ENCODE measurements at places on chromosomes 2 and 18.

DNA sequence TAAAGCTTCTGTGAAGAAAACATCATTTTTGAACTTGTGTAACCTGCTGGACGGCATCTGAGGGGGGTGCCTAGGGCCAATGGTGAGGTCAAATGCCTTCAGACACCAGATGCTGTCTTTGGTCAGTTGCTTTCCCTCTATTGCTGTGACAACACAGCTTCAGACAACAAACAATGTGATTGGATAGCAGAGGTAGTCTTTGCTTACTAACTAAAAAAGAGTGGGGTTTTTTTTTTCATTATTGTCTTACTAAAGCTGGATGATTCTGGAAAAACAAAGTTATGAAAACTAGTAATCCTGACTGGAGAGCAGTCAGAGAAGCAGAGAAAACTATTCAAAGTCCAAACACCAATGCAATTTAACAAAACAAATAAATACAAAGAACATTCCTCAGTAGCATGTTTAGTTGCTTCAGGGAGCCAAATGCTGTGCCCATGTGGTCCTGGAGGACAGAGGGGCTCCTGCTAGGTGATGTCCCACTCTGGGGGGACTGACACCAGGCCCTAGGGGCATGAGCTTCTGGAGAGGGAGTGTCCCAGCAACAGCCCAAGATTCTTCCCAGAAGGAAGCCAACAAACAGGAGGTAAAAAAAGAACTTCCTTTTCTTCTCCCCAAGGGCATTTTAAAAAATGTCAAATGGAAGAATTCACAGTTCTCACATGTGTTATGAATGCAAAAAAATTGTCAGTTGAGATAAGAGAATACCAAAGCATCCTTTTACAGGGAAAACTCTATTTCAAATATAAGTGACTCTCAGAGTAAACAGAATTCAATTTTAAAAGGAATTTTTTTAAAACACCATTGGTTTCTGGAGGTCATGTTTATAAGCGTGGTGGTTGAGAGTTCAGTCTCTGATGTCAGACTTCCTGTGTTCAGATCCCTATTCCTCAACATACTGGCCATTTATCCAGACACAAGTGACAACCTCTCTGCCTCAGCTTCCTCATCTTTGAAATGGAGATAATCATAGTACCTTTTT, 181.1 kb upstream of the PGAP1 start:
- DNase-seq = no peak
- no peaks in the 10 kb centered on the region for H3K27me3 ChIP-seq
- no peak overlapping the region for H3K4me3 ChIP-seq
- H3K36me3 ChIP-seq = peaks cover 7% of the 10 kb centered on the region
- H3K27ac ChIP-seq = no peak overlapping the region

DNA sequence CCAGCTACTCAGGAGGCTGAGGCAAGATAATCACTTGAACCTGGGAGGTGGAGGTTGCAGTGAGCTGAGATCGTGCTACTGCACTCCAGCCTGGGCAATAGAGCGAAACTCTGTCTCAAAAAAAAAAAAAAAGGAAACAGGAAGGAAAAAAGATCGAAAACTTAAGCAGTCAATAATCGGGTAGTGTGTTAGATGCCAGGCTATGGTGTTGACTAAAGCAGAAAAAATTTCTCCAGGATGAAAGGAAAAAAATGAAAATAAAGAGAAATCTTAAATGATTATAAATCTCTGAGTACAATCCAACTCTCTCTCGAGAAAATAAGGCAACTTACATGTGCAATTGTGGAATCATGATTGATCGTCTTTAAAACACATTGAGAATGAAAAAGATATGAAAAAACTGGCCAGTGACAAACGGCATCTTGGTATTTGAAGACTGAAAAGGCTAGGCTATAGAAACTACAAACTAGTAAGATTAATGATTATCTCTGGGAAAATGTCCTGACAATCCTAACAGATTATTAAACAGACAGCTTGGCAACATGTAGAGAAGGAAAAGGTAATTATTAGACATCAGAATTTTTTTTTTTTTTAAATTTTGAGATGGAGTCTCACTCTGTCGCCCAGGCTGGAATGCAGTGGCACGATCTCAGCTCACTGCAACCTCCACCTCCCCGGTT, 16.3 kb upstream of the EPHA4 start:
- no peaks in the 10 kb centered on the region for H3K36me3 ChIP-seq
- no peak overlapping the region for H3K4me3 ChIP-seq
- DNase-seq = no peak
- H3K27ac ChIP-seq = no peak overlapping the region
- H3K27me3 ChIP-seq = no peaks in the 10 kb centered on the region
- H3K4me1 ChIP-seq = no peaks in the 10 kb centered on the region

GRCh38 chr18:75062297-75062886, 146.5 kb downstream of the PTGR3 start:
- H3K27ac ChIP-seq = no peak overlapping the region
- H3K4me3 ChIP-seq = no peak overlapping the region
- peaks cover 5% of the 10 kb centered on the region for H3K4me1 ChIP-seq
- no peak for DNase-seq

DNA sequence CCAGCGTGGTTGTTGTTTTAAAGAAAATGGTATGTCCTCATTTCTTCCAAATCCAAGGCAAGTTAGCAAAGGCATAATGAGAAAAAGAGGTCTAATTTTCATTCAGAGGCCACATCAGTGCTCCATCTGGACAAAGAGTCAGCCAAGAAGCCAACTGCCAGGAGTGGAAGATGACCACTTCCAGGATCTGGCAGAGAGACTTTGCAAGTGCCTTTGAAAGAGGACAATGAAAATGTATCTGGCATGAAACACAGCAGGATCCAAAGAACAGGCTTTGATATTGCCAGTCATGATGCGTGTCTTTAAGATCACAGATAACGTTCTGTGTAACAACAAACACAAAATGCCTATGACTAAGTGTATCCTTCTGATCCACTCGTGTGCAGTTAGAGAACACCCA, 82.8 kb downstream of the AFF3 start:
- peaks cover 14% of the 10 kb centered on the region for H3K36me3 ChIP-seq
- no peak for DNase-seq
- H3K27me3 ChIP-seq = no peaks in the 10 kb centered on the region
- no peaks in the 10 kb centered on the region for H3K4me1 ChIP-seq
- H3K4me3 ChIP-seq = no peak overlapping the region
- H3K27ac ChIP-seq = no peak overlapping the region

- H3K4me3 ChIP-seq = no peak overlapping the region
- H3K27me3 ChIP-seq = no peaks in the 10 kb centered on the region
- no peak overlapping the region for H3K27ac ChIP-seq
- no peaks in the 10 kb centered on the region for H3K36me3 ChIP-seq
- H3K4me1 ChIP-seq = no peaks in the 10 kb centered on the region
- DNase-seq = no peak
Measured at GRCh38 chr2:178295906-178296305, 101.6 kb downstream of the OSBPL6 start.

GRCh38 chr2:42238644-42239288, 69.6 kb downstream of the EML4 start:
- H3K27ac ChIP-seq = no peak overlapping the region
- no peaks in the 10 kb centered on the region for H3K27me3 ChIP-seq
- H3K4me1 ChIP-seq = peaks cover 7% of the 10 kb centered on the region
- peak; percentile 37 for DNase-seq

- no peaks in the 10 kb centered on the region for H3K36me3 ChIP-seq
- peaks cover 8% of the 10 kb centered on the region for H3K27me3 ChIP-seq
- no peak overlapping the region for H3K4me3 ChIP-seq
- H3K27ac ChIP-seq = no peak overlapping the region
- no peak for DNase-seq
Measured at GRCh38 chr18:8721716-8722115, 16.4 kb downstream of the MTCL1 start.

GRCh38 chr2:238560234-238560633, 133.5 kb downstream of the ASB1 start:
- H3K4me3 ChIP-seq = no peak overlapping the region
- H3K27me3 ChIP-seq = peaks cover 16% of the 10 kb centered on the region
- no peak for DNase-seq
- no peak overlapping the region for H3K27ac ChIP-seq
- H3K36me3 ChIP-seq = no peaks in the 10 kb centered on the region

DNA sequence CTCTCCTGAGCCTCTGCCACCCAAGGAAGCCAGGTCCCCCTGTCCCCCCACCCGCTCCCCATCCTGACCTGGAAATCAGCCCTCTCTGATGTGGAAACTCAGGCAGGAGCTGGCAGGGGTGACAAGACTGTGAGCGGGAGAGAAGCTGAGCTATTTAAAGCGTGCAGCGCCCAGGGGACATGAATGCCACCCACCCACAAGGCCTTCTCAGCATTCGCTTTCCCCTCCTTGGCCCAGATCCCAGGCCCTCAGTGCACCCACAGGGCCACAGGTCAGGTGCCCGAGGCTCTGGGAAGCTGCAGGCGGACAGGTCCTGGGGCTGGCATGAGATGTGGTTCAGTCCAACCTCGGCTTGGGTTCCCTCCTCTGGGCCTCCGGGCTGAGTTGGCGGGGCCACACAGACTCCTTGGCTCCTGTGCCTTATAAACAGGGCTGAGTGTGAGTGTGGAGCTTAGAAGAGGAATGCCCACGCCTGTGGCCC, 168.3 kb downstream of the SMAD7 start:
- no peak overlapping the region for H3K4me3 ChIP-seq
- no peaks in the 10 kb centered on the region for H3K27me3 ChIP-seq
- peaks cover 4% of the 10 kb centered on the region for H3K36me3 ChIP-seq
- no peak overlapping the region for H3K27ac ChIP-seq

DNA sequence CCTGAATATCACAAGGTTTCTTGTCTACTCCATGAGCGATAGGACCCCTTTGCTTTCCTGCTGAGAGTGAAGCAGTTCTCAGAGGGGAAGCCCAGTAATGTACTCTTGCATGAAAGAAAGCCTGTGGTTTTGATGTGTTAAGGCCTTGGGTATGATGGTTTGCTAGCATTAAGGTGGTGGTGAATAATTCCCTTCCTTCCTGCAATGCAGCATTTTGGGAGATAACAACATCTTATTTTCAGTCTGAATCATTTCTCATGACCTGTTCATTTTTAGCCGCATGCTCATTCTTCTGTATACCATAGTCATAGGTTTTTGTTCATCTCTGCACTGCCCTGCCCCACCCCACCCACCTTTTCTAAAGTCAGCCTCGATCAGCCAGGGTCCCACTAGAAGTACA, 66.2 kb downstream of the HNMT start:
- no peak overlapping the region for H3K4me3 ChIP-seq
- H3K27me3 ChIP-seq = no peaks in the 10 kb centered on the region
- DNase-seq = no peak
- no peak overlapping the region for H3K27ac ChIP-seq
- no peaks in the 10 kb centered on the region for H3K36me3 ChIP-seq
- peaks cover 5% of the 10 kb centered on the region for H3K4me1 ChIP-seq

Measured in common myeloid progenitor, CD34-positive (primary cell).